ENCODE measurements at places on chromosomes 3 and 15. TPM values are rescaled to one million over a fixed set of nuclear protein-coding genes. Genes with fewer than 3 reads are reported as not detected.

- H3K4me3 ChIP-seq: no peak overlapping the region
- H3K27ac ChIP-seq: no peak overlapping the region
- no peaks in the 10 kb centered on the region for H3K4me1 ChIP-seq
- H3K36me3 ChIP-seq: no peaks in the 10 kb centered on the region
Observed at GRCh38 chr3:60440869-60441268, 810.4 kb downstream of the FHIT start.

DNA sequence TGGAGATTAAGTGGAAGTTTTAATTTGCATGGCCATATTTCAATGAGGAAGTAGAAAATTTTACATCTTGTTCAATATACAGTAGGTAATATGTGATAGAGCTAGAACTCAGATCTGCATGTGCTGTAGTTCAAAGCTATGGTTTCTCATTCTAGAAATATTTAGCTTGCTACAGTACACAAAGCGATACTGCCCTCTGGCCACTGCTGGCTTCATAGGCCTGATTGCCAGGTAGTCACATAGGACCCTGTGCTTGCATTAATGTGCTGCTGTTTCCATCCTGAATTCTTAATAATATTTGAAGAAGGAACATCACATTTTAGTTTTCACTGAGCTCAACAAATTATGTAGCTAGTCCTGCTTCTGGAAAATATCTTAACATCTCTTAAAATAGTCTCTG is 87.0 kb downstream of the PLSCR2 start:
- DNase-seq: peak; percentile 33
- no peak overlapping the region for H3K4me3 ChIP-seq
- no peak overlapping the region for H3K27ac ChIP-seq

GRCh38 chr15:52290800-52291199 is 4.8 kb downstream of the MYO5C start:
- H3K27me3 ChIP-seq: peaks cover 40% of the 10 kb centered on the region
- peaks cover 8% of the 10 kb centered on the region for H3K4me1 ChIP-seq
- no peak overlapping the region for H3K27ac ChIP-seq
- no peak overlapping the region for H3K4me3 ChIP-seq
- H3K36me3 ChIP-seq: no peaks in the 10 kb centered on the region
- no peak for DNase-seq

CKMT1A gene
- total RNA-seq: not detected

GOLGA6L10 gene
- total RNA-seq: under 0.01 TPM

GRCh38 chr15:91947683-91948608 is 94.4 kb downstream of the SLCO3A1 start:
- DNase-seq: peak; percentile 73
- no peak overlapping the region for H3K27ac ChIP-seq
- H3K4me1 ChIP-seq: peaks cover 11% of the 10 kb centered on the region
- H3K4me3 ChIP-seq: no peak overlapping the region
- no peaks in the 10 kb centered on the region for H3K36me3 ChIP-seq
- no peaks in the 10 kb centered on the region for H3K27me3 ChIP-seq

SV2B gene
- not detected for total RNA-seq

DNA sequence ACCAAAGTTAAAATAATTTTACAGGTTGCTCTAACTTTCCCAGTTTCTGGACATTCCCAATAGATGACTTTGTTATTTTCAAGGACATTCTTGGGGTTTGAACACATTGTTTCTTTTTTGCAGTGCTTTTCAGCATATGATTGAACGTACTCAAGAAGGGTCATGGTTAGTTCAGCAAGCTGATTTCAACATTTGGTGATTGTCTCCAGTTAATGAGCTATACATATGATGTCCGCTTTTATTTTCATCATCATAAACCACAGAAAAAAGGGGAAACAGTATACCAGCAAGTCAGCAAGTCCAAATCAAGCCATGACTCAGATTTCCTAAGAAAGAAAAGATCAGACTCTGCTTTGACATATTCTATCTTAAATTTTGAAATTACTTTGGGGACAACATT is 69.4 kb downstream of the B3GALNT1 start:
- no peaks in the 10 kb centered on the region for H3K36me3 ChIP-seq
- H3K4me3 ChIP-seq: no peak overlapping the region
- H3K27ac ChIP-seq: no peak overlapping the region
- no peaks in the 10 kb centered on the region for H3K4me1 ChIP-seq
- no peak for DNase-seq
- H3K27me3 ChIP-seq: no peaks in the 10 kb centered on the region

DNA sequence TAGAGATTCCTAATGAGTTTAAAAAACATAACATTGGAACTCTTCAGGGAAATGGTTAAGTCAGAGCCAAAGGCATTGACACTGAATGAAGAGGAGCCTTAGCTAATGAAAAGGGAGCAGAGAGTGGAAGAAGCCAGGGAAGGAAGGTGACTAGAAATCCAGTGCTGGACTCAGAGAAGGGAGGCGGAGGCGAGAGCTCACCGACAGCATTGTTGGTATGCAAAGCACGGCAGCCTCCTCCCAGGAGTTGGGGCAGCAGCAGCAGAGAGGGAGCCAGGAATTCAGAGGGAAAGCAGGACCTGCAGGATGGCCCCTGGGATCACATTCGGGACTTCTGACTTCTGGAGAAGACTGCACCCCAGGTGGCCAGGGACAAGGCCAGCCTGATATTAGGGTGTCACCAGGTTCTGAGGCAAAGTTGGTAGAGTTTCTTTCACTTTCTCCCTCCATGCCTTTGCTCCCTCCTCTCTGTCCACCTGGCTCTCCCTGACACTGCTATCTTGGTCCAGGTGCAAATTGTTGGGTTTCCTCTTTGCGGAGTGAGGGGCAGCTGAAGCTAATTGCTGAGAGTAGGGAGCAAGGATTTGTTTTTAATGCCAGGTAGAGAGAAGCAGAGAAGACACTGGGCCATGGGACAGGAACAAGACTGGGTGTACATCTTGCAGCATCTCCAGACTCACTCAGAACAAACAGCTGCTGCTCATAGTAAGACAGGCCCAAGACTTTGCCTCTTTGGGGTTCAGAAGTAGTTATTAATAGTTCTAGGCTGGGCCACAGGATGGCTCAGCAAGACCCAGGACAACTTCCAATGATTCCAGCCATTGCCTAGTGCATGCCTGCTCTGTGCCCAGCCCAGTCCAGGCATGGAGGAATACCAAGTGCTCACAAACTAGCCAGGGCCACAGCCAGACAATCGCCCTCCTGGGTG is 157.9 kb downstream of the TLE3 start:
- no peaks in the 10 kb centered on the region for H3K4me1 ChIP-seq
- no peak overlapping the region for H3K27ac ChIP-seq
- H3K36me3 ChIP-seq: no peaks in the 10 kb centered on the region
- H3K4me3 ChIP-seq: no peak overlapping the region
